ENCODE measurements at places on chromosomes 5 and 9.

GRCh38 chr9:86413971-86414880 lies 60.0 kb upstream of the TUT7 start:
- peak; percentile 29 for DNase-seq

DNA sequence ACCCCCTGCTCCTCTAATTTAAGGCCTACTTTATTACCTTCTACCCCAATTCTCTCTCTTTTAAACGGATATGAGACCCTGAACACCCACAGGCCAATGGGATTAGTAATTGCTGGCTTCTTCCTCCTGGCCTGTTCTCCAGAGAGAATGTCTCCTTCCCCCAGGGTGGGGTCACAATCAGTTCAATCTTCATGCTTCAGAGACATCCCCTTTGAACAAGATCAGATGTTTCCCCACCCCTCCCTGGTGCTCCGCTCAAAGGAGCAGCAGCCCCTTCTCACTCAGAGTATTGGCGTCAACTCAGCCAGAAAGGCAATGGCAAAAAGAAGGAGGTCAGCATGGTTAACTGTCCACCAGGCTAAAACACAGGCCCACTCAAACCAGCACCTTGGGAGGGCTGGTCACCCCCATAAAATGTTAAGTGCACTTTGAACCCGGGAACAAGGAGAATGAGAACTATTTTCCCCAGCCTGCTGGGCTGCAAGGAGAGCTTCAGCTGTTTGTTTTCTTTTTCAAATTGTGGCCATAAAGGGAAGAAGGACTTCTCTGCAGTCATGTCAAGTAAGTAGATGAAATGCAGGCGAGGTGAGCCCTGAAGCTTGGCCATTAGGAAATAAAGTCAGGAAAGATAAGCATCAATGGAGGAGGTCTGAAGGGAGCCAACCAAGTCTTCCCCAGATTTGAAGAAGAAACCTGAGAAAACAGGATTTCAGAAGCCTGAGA lies 20.1 kb downstream of the LHFPL2 start:
- no peak for DNase-seq

DNA sequence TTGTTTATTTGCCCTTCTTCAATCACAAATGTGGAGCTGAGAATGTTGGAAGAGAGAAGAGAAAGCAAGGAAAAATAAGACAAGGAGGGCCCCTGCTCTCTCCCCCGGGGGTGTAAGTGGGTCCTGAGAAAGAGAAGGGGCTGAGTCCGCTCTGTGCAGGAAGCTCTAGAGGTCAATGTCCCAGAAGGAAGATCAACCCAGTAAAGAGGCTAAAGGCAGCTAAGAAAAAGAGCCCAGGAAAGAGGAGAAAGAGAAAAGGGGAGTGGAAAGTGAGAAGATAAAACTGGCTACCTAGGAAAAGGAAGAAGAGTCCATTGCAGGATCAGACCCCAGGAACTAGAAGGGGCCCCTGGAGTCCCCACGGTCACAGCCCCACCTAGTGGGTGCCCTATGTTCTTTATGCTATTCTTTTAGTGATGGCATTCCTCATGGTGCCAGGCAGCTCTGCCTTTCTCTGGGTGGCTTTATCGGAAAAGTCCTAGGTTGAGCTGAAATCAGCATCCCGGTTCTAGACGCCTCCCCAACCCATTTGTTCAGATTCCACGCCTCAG lies 583.4 kb downstream of the ACTL7B start:
- DNase-seq, result peak; percentile 56

DNA sequence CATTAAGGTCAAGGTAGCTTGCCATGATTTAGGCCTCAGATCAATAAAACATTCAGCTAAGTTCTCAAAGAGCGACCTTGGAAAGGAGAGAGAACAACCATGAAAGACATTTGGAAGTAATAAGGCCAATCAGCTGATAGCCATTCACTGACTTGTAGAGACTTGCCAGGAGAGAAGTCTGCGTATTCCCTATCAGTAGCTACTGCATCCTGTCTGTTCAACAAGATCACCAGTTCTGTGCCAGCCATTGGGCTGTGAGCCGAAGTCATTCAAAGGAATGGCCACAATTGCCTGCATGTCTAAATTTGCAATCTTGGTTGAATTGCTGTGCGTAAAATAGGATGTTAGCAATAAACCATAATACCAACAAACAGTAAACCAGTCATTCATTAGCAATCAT lies 219.8 kb downstream of the FBXL7 start:
- DNase-seq, result peak; percentile 76

GRCh38 chr9:71774920-71775319 lies 6.6 kb upstream of the CEMIP2 start:
- no peak for DNase-seq

- no peak for DNase-seq
Measured at GRCh38 chr9:22129133-22129532, 120.0 kb upstream of the CDKN2B start.

DNA sequence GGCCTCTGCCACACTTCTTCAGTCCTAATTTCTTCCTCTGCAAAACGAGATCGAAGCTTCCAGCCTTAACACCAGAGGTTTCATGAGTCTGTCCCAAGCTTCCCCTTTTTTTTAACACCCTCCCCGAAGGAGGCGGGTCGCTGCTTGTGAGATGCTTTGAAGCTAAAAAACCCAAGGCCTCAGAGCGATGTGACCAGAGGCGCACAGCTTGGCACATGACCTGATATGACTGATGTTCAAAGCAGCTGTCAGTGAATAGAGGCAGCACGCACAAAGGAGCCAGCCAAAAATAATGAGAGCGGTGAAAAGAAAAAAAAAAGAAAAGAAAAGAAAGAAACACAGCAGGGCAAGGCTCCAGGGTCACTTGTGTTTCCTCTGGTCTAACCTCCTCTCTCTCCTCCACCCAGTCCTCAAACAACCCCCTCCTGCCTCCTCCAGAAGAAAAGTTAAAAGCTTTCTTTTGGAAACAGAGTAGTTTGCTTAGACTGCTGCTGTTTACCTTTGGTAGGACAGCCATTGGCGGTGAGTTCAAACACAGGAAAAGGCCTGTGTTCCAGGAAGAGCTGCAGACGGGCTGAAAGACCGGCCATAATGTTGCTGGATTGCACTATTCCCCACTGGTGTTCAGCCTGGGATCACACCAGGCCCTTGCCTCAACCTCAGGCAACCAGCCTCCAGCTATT lies 10.9 kb upstream of the ZNF366 start:
- DNase-seq, result no peak

- no peak for DNase-seq
Measured at GRCh38 chr5:10635257-10635866, 71.5 kb downstream of the ANKRD33B start.

Measured in NCI-H1105 treated with DMSO at 0.1 percent for 48 hours (cell line).